Activated T-helper 17 cell treated with anti-CD3 and anti-CD28 coated beads, Interleukin-2, amount 50 U/mL, for 72 hours (primary cell): ENCODE measurements at places on chromosomes 7 and 10.

- ATAC-seq: no peak
Measured at GRCh38 chr7:34317039-34317438, 341.0 kb upstream of the NPSR1 start.

GRCh38 chr7:141699860-141700259 is 2.1 kb downstream of the DENND11 start:
- ATAC-seq: no peak

DNA sequence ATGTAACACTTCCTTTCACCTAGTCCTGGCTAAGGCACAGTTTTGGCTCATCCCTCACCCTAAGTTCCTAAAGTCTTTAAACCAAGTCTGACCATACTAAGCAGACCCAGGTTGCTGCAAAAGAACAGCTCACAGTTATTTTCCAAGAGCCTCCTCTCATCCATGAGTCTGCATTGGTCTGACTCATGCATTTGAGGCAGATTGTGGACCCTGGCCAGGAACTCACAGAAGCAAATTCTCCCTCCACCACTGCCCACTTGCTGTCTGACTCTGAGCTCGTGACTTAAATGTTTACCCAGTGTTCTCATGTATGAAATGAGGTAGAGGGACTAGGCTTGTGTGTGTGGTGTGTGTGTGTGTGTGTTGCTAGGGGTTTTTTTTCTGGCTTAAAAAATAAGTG is 1272.8 kb downstream of the TYW1 start:
- no peak for ATAC-seq

DNA sequence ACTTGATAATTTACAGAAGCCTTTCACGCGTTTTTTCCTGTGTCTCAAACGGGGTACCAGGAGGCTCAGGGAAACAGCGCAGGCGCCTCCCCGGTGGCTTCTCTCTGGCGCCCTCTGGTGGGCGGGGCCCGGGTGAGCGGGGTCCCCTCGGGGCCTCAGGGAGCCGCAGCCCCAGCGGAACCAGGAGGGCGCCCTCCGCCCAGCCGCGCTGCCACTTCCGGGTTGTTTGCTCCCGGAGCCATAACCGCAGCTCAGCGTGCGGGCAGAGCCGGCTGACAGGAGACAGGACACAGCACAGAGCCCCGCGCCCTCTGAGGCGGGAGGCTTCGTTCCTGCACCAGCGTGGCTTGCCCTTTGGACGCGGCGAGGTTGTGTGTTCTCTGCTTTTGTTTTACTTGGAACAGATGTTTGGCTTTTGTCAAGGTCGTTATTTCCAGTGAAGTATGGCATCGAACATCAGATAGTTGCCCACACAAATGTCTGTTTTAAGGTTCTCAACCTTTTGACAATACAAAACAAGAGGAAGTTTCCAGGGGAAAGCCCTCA is 6.9 kb upstream of the CYP2E1 start:
- ATAC-seq: peak; percentile 100
